AG04449 (cell line): ENCODE measurements at places on chromosomes 5 and 9.

GRCh38 chr9:90095682-90096081 is 490.9 kb downstream of the GADD45G start:
- DNase-seq, result no peak

DNA sequence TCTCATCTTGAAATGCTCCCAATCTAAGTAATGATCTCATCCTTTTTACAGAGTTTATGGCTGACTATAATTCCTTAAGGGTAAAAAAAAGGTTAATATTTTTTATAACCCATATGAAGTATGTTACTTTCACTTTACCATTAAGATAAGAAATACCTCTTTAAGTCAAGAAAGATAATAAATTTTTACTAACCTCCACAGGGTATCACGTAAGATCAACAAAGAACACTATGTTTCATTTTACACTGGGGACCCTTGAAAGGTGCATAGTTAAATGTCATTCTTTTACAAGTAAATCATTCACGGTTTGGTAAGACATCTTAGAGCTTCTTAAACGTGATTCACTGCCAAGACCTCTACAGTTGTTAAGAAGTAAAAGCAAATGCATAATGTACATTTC is 472.7 kb upstream of the CDH9 start:
- no peak for DNase-seq

- no peak for DNase-seq
Measured at GRCh38 chr5:137263371-137264005, 235.6 kb downstream of the SPOCK1 start.

DNA sequence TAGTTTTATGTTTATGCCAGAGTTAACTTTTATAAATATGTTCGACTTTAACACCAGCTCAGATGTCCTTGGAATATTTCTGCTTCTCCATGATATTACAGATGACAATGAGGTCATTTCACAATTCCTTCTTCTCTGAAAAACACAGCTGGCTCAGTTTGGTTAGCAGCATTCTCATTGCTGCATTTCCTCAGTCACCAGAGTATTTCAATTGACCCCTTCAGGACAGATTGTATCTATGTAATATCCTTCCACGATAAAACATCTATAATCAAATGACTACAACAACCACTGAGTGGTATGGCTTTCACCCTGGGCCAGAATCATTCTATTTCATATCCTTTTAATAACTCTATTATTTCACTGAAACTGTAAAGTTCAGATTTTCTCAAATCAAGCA is 148.7 kb downstream of the OXCT1 start:
- no peak for DNase-seq

- no peak for DNase-seq
Measured at GRCh38 chr5:109410389-109411148, 795 bp upstream of the PJA2 start.

- no peak for DNase-seq
Measured at GRCh38 chr9:103799959-103800358, 294.1 kb upstream of the SMC2 start.

- DNase-seq, result no peak
Measured at GRCh38 chr5:138752341-138752950, 779 bp upstream of the CTNNA1 start.
